8988T (cell line): ENCODE measurements at places on chromosomes 3 and 15.

DNA sequence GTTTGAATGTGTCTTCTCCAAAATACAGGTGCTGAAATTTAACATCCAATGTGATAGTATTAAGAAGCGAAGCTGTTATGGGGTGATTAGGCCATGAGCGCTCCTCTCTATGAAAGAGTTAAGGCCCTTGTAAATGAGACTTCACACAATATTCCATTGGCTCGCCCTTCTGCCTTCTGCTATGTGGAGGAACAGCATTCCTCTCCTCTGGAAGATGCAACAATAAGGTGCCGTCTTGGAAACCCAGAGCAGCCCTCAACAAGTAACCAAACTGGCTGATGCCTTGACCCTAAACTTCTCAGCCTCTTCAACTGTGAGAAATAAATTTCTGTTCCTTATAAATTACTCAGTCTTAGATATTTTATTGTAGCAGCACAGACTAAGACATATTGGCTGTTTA lies 874.6 kb downstream of the ROBO1 start:
- DNase-seq = no peak

DNA sequence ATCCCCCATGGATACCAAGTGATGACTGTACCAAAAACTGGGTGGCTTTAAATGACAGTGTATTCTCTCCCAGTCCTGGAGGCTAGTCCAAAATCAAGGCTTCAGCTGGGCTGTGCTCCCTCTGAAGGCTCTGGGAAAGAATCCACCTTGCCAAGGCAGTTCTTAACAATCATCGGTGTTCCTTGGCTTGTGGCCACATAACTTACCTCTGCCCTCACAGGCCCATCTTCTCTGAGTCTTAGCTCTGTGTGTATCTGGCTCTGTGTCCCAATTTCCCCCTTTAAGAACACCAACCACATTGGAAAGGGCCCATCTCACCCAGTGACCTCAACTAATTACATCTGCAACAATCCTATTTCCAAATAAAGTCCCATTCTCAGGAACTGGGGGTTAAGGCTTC lies 503.0 kb upstream of the PROK2 start:
- DNase-seq = no peak

- no peak for DNase-seq
Observed at GRCh38 chr3:72224804-72225509, 440.0 kb upstream of the PROK2 start.

- DNase-seq = no peak
Observed at GRCh38 chr3:73353649-73354217, 271.0 kb downstream of the PDZRN3 start.

- no peak for DNase-seq
Observed at GRCh38 chr15:60840703-60841411, 361.9 kb upstream of the ICE2 start.

- DNase-seq = no peak
Observed at GRCh38 chr3:125108833-125109535, 53.2 kb upstream of the HEG1 start.

GRCh38 chr15:90871716-90872485 lies 3.5 kb downstream of the FURIN start:
- peak; percentile 28 for DNase-seq

GRCh38 chr3:111967068-111967467 lies 11.8 kb upstream of the ABHD10 start:
- DNase-seq = no peak

GRCh38 chr3:129068291-129068886 lies 7.8 kb downstream of the GP9 start:
- no peak for DNase-seq

DNA sequence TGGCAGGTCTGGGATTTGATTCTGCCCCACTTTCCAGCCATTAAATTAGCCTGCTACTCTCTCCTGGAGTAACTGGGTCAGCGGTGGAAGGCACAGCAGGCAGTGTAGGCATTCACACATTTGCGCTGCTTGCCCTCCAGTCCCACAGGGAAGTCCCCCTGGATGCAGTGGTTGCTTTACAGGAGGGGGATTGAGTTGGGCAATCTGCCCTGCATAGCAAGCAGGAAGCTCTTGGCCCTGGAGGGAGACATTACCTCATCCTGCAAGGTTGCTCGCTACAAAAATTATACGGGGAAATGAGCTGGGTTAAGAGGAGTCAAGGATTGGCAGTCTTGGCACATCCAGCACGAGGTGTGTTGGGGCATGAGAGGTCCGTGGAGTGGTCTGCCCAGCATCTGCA lies 14.8 kb downstream of the MCM2 start:
- no peak for DNase-seq

GRCh38 chr3:143354342-143354741 lies 234.8 kb downstream of the CHST2 start:
- DNase-seq = no peak

DNA sequence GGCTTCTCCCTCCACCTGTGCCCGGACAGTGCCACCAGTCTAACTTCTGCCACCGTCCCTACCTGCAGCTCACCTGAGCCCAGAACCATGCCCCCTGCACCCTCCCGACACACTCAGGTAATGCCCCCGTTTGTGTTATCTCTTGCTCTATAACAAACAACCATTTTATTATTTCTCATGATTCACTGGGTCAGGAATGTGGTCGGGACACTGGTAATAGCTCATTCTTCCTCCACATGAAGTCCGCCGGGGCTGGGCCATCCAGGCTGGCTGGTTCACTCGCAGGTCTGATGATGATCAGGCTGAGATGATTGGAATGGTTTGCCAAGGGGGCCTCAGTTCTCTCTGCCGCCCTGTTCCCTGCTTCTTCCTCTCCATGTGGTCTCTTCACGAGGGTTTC lies 20.3 kb upstream of the NR2E3 start:
- no peak for DNase-seq

GRCh38 chr3:122533931-122534334 lies 19.2 kb upstream of the KPNA1 start:
- DNase-seq = peak; percentile 31

GRCh38 chr15:61712129-61712759 lies 348.0 kb downstream of the VPS13C start:
- DNase-seq = no peak

DNA sequence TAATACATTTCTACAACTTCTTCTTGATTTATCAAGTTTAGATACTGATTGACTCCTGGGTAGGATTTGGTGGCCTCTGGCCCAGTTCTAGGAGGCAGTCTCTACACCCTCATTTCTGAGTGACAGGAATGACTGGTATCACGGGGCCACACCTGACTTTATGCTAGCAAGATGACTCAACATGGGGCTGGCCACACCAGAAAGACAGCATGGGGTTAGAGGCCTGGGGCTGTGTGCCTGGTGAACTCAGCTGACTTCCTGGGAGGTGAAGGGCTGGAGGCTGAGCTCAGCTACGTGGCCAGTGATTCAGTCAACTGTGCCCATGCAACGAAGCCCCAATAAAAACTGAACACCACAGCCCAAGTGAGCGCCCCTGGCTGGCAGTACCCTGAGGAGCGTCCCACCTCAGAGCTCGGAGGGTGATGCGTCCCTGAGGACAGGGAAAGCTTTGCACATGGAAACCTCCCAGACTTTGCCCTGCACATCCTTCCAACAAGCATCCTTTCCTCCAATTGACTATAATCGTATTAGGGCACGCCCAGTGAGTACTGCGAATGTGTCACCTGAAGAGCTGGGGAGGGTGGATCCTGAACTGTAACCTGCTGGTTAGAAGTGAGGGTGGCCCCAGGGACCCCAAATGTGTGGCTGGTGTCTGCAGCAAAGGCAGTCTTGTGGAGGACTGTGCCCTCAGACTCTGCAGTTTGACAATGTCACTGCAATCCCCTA lies 57.2 kb downstream of the NIPA2 start:
- DNase-seq = peak; percentile 55

DNA sequence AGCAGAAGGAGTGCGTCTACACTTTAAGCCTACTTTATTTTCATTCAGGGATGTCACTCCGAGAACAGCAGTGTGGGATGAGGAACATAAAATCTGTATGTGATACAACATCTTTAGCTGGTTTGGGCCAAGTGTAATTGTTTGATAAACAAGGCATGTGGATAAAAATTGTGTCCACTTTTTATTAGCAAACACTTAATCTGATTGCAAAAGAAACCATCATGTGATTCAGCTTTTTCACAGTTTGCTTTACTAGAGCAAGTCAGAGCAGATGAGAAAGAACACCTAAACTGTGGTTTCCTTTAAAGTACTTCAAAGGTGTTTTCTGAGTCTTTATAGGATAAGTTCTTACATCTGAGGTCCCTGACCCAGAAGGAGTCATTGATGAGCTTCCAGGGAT lies 237.9 kb downstream of the THSD4 start:
- no peak for DNase-seq

- DNase-seq = peak; percentile 50
Observed at GRCh38 chr3:186930641-186931531, 560 bp downstream of the ST6GAL1 start.

DNA sequence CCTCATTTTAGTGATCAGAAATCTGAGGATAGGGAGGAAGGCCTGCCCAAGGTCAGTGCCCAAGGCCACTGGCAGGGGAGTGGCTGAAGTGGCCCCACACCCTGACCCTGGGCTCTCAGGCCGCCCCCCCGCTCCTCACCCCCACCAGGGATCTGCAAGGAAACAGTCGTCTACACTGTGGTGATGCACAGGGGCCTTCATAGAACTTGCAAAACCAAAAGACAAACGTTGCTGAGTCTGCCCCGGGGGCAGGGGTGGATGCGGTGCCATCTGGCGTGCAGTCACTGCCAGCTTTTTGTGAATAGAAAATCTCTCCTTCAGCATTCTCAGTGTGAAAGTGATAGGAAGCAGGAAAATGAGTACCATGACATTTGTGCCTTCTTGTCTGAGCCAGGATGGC lies 41.3 kb downstream of the WHAMM start:
- DNase-seq = no peak
